ENCODE measurements at places on chromosomes 7 and 10.

GRCh38 chr10:102837230-102837721 lies at the start of gene CYP17A1:
Gene CYP17A1, minus strand, starts transcription at chr10:102837413. Its CDS starts 52 bp downstream, at chr10:102837361.
- DNase-seq = no peak

DNA sequence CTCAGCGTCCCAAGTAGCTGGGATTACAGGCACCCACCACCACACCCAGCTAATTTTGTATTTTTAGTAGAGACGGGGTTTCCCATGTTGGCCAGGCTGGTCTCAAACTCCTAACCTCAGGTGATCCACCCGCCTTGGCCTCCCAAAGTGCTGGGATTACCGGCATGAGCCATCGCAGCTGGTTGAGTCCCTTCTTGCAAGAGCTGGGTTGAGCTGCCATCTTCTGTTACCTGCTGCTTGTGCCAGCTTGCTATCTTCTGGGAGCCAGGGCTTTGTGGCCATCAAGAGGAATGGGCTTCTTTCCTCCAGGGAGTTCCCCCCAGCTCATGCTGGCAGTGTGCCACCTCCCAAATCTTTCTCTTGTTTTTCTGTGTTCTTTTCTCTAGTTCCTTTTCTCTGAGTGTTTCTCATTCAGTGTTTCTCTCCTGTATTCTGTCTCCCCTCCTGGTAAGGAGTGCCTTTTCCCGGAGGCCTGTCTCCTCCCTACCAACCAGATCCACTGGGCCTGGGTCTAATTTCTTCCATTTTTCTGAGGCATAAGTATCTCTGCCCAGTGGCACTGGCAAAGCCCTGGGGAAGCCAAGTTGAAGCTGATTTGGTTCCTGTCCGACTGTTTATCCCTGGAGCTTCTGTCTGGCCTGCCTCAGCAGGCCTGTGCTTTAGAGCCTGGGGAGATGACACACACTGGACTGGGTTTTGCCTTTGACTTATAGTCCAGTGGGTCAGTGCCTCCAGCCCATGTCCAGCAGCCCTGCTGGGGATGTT lies 3.7 kb downstream of the DBNL start:
- no peak for DNase-seq

GRCh38 chr10:99337311-99337811 lies 8.2 kb downstream of the CNNM1 start:
- no peak for DNase-seq

DNA sequence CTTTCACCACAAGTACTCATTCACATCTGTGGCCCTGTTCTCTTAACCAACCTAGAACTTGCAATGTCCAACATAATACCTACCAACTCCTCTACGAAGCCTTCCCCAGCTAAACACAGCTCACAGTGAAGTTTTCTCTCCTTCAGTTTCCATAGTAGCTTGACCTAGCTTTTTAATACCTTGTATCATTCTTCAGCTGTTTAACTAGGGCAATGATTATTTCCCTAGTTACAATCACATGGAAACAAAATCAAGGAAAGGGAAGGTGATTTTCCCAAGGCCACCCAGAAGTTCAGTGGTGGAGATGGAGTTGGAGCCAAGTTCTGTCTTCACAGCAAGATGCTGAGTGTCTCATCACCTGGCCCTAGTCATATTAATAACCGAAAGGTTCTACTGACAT lies 16.3 kb downstream of the CDHR3 start:
- no peak for DNase-seq

DNA sequence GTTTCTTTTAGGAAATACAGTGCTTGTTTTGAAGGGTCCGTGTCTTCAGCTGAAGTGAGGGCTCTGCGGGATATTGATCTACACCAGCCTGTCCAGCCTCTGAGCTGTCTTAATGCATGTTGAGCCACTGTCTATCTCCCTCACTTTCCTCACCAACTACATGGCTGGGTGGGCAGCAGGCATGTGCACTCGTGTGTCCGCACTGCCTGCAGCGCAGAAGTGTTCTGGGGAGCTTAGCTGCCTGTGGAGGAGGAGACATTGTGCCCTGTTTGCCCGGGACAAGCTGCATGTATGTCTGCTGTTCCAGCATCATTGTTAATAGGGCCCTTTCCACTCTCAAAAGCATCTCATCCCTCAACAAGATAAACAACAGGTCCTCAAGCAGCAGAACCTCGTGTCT lies 133.1 kb upstream of the EEPD1 start:
- DNase-seq = no peak

DNA sequence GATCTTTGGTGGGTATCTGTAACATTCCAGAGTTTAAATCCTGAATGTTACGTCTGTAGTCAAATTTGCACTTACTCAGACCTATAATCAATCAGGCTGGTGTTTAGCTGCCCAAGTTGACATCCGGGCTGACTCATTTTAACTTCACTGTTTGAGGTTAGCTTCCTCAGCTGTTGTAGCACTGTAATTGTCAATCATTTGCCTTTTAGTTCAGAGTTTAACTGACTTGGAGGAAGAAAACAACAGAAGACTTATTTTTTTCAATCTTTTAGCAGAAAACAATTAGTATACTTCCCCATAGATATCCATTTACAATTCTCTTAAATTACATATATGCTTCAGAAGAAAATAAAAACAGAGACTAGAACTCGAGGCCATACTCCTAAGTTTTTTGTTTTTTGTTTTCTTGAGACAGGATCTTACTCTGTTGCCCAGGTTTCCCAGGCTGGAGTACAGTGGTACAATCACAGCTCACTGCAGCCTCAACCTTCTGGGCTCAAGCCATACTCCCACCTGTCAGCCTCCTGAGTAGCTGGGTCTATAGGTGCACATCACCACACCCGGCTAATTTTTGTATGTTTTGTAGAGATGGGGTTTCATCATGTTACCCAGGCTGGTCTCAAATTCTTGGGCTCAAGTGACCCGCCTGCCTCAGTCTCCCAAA lies 38.5 kb upstream of the LRRC17 start:
- DNase-seq = no peak

DNA sequence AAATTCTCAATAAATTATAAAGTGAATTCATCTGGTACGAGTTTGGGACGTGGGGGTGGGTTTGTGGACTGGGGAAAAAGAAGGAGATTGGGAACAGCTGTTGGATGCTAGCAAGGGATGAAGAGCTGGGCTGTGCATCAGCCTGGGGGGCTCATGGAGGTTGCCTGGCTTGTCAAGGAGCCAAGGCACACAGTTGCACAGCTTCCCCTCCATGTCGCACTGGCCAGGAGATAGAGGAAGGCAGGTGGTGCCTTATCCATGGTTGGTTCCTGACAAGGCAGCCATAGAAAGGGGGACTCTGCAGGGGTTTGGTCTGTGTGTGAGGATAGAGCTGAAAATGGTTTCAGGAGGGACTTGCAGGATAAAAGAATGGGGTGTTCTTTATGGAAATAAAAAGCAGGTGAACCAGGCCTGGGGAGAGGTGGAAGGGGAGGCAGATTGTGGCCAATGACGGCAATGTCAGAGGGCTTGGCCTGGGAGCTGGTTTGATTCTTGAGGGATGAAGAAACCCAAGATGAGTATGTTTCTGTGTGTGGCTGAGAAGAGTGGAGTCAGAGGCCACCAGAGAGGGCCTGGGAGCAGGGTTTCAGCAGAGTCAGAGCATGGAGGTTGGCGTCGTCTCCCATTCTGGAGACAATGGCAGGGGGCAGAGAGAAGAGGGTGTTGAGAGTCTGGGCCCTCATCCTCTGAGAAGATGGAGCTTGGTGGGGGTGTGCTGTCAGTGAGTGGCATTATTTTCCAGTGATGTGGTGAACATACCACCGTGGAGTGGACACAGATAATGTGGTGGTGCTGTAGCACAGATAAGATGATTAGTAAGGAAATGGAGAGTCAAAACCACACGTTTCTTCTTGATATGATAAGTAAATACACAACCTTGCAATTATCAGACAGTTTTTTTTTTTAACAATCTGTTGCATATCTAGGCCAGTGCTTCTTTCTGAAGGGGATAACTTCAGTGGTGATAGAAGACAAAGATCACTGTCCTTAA lies 108.2 kb downstream of the PTPN20 start:
- DNase-seq = no peak

- no peak for DNase-seq
These were observed 370.8 kb downstream of the GRID1 start for GRCh38 chr10:85995791-85996190.

DNA sequence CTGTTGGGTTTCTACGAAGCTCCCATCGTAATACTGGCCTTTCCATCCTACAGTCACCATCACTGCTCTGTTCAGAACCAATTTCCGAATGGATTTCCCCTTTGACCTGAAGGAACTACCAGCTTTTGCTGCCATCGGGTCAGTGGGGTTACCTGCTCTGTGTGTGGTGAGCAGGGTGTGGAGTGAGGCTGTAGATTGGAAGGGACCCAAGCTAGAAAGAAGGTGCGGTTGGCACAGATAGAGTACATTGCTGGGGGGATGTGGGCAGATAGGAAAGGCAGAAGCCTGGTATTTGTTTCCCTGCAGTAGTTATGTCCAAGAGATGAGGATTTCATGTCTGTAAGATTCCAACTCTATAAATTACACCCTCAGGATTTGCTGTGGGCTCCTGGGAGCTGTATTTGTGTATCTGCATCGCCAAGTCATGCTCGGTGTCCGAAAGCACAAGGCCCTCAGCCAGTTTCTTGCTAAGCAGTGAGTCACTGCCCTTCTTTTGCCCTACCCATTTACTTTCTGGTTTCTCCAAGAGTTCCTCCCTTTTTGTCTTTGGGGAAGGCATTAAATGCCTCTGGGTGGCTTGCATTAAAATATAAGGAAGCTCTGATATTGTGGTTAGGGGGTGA lies 15.4 kb downstream of the CLCN1 start:
- no peak for DNase-seq

DNA sequence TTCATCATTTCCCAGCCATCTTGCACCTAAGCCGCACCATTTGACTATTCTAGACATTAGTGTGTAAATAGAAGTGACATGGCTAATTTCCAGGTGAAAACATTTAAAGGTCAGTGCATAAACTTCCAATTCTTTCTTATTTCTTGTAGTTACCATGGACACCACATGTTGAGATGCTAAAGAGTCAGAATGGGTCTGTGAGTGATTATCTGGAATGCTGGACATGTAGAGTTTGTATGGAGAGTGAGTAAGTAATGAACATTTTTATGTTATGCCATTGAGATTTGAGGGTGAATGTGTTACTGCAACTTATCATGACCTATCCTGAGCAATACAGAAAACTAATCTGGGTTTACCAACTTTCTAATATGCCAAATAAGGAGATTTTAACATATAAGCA lies 60.4 kb downstream of the MEOX2 start:
- DNase-seq = no peak

DNA sequence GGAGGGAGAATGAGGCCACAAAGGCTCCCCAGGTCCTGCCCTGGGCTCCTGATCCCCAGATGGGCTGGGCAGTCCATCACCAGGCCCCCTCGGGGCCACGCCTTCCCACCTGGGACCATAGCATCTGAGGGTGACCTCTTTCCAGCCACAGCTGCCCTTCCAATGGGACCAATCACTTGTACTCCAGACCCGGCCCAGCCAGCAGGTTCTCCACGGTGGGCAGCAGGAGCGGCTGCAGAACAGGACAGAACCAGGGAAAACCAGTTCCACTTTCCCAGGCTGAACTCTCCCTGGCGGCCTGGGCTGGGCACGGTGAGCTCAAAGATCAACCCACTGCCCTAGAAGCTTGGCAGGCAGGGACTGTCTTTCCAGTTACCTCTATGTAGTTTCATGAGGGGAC lies 257.6 kb downstream of the MAD1L1 start:
- no peak for DNase-seq

GRCh38 chr10:12042409-12042796 lies 206 bp downstream of the UPF2 start:
- DNase-seq = peak; percentile 58

GRCh38 chr10:11091517-11092102 lies 73.9 kb downstream of the CELF2 start:
- no peak for DNase-seq

DNA sequence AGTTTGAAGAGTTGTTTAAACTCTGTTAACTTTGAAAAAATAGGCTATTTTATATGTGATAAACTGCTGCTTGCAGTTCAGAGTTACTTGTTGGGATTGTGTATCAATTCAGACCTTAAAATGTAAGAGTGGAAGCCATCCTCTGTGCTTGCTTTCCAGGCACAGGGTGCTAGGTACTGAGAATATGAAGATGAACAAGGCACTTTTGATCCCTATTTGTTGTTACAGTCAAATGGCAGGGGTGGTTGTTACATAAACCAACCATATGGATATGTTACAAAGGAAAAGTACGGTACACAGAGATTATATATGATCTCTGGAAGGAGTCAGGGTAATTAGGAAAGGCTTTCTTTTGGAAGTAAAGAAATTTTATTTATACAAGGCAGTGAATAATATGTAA lies 63.8 kb downstream of the REEP3 start:
- DNase-seq = no peak

DNA sequence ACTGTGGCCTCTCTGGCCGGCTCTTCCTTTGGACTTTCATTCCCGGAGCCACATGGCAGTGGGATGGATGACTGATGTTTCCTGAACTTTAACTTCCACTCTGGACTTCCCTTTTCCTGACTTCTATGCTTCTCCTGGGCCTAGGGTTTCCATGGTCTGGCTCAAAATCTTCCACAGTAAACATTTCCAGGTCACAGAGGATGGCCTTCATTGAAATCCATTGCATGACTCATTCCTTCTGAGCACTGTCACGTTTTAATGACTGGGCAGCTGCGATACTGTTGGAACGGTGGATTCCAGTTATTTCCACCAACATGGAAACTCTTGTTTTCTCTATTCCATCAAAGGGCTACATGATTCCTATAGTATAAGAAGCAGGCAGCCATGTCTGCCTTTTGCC lies 24.4 kb upstream of the ZNF273 start:
- no peak for DNase-seq

DNA sequence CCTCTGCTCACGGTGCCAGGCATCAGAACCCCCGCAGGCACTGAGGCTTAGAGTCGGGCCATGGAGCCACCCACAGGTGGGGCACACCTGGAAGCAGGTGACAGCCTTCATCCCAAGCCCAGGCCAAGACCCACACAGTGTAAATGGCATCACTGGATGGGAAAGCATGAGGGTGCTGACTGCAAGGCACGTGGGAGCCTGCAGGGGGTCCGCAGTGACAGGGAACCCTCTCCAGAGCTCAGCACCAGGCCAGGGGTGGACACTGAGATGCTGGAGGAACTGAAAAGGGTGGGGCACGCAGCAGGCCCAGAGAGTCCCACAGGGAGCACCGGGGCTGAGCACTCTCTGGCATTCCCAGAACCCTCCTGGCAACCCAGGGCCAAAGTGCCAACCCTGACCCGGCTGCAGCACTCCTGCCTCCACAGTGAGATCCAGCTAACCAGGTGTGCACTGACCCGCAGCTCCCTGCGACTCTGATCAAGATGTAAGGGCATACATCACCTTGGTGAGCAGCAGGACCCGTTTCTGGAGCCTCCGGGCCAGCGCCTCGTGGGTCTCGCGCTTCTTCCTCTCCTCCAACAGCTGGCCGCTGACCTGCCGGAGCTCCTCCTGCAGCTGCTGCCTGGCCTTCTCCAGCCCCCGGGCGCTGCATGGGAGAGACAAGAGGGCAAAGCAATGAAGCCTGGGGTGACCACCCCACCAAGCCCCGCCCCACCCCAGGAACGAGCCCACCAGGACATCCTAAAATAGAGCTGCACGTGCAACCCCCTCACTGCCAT lies 163.9 kb downstream of the MAD1L1 start:
- DNase-seq = no peak

DNA sequence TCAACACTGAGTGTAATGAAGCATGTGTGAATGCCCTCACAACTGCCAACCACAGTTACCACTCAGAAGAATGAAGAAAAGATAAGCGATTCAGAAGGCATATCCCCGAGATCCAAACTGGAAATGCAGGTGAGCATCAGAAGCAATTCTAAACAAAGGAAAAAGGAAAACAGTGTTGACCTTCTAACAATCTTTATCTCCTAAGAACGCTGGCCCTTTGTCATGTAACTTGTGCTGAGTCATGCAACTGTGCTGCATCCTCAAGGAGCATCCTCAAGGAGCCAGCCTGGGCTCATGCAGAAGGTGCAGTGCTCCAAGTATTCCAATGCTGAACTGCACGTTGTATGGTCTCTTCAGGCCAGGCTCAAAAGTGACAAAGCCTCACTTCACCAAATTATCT lies 30.6 kb downstream of the SEC61G start:
- DNase-seq = no peak

All from activated CD4-positive, alpha-beta T cell treated with anti-CD3 and anti-CD28 coated beads for 4 hours (primary cell).